ENCODE measurements at places on chromosomes 16 and 17.

DNA sequence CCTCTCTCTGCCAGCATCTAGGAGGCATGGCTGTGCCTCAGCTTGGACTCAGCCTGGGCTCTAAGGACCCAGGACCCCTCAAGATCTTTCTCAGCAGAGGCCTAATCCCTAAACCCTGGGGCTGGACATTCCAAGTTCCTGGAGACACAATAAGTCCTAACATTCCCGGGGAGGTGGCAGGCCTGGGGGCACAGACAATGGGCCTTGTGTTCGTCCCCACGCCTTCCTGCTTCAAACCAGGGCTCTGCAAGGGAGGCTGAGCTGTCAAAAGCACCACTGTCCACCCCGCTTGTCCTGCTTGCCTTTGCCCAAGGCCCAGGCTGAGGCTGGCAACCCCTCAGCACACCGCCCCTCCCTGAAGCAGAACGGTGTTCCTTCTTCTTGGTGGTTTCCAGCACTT lies 13.7 kb downstream of the SDK2 start:
- no peak for DNase-seq

- no peak for DNase-seq
These were observed 64.6 kb upstream of the CRHR1 start for GRCh38 chr17:45719335-45720071.

DNA sequence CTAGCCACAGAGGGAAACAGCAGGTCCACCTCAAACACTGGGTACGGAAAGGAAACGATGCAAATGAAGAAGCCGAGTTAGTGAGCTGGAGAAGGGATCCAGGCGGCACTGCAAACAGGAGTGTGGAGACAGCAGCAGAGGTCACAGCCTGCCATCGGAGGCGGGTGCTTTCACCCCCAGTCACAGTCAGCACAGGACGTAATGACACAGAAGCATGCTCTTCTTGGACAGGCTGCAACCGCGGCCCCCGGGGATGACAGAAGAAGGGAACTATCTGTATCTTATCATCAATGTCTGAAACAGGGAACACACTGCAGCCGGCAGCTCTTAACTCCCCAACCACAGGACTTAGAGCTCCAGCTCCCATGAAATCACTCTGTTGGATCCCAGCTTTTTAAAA lies 16.1 kb upstream of the SLC38A8 start:
- DNase-seq = no peak

- no peak for DNase-seq
These were observed 110.8 kb downstream of the CNTNAP4 start for GRCh38 chr16:76387994-76388393.

GRCh38 chr17:40303009-40303657 lies 5.8 kb upstream of the RARA start:
- peak; percentile 59 for DNase-seq

DNA sequence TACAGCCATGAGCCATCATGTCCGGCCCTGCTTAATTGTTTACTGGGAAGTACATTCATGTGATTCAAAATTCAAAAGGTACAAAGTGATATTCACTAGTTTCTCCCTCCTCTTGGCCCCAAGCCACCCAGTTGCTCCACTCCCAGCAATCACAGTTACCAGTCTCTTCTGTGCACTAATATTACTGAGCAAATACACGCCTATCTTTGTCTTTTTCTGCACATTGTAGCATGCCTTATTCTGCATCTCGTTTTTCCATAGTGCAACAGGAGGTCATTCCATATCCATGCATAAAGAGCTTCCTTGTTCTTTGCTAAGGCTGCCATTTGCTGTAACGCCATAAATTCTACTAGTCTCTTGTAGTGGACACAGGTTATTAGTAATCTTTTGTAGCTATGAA lies 2.2 kb upstream of the ALOX15 start:
- DNase-seq = no peak

DNA sequence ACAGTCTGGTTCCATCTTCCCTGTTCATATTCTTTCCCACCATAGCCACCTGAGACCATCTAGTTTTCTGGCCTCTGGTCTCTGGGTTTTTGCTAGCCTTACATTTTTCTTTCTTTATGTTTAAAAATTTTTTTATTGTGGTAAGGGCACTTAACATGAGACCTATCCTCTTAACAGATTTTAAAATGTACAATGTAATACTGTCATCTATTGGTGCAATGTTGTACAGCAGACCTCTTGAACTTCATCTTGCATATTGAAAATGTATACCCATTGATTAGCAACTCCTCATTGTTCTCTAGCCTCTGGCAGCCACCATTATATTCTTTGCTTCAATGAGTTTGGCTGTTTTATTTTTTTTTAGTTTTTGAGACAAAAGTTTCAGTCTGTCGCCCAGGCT lies 39.2 kb downstream of the ITGAM start:
- no peak for DNase-seq

All from stimulated activated CD4-positive, alpha-beta T cell treated with anti-CD3 and anti-CD28 coated beads, Interleukin-2, amount 100 ng/mL, for 24 hours (primary cell).